ENCODE measurements at places on chromosomes 11 and 22.

GRCh38 chr11:486189-486588 lies 20.9 kb downstream of the RNH1 start:
- DNase-seq: no peak

DNA sequence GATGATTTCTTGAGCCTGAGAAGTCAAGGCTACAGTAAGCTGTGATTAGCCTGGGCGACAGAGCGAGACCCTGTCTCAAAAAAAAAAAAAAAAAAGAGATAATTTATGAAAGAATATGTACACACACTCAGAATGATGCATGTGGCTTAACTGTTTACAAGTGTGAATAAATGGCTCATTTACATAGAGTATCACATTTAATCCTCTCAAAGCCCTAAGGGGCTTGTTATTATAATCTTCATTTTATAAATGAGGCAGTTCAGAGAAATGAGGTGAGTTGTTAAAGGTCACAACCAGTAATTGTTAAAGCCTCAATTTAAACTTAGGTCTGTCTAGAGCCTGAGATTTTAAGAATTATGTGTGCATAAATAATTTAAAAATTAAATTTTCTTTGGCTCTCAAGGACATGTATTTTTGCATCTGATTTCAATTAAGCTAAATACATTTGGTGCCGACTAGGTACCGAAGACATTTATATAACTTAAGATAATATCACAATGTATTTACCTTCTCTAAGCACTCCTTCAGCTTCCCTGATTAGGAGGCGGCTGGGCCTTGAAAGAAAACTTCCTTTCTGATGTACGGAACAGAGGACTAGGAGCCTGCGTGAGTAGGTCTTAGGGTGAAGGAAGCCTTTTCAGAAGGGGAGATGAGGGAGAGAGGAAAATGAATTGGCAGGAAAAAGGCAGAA lies 28.5 kb upstream of the DDX6 start:
- DNase-seq: no peak

GRCh38 chr11:112656772-112657428 lies 304.3 kb upstream of the NCAM1 start:
- DNase-seq: no peak

- DNase-seq: no peak
These were observed 12.4 kb downstream of the PIWIL3 start for GRCh38 chr22:24761888-24762675.

GRCh38 chr11:68302670-68303069 lies 9.7 kb upstream of the LRP5 start:
- no peak for DNase-seq

DNA sequence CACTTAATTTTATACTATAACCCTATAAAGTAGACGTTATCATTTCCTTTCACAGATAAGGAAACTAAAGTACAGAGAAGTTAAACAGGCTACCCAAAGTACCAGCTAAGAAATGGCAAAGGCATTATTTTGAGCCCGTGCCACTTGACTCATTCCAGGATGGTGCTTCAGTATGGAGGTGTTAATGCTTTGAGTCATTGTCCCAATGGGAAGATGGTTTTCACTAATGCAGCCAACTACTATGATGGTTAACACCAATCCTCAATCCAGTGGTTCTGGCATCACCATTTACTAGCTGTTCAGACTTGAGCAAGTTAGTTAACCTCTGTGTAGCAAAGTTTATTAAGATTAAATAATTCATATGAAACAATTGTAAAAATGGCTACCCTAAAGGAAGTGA lies 123.1 kb upstream of the SLC5A12 start:
- DNase-seq: no peak

GRCh38 chr11:107731941-107732688 lies 20.3 kb upstream of the SLN start:
- DNase-seq: no peak

DNA sequence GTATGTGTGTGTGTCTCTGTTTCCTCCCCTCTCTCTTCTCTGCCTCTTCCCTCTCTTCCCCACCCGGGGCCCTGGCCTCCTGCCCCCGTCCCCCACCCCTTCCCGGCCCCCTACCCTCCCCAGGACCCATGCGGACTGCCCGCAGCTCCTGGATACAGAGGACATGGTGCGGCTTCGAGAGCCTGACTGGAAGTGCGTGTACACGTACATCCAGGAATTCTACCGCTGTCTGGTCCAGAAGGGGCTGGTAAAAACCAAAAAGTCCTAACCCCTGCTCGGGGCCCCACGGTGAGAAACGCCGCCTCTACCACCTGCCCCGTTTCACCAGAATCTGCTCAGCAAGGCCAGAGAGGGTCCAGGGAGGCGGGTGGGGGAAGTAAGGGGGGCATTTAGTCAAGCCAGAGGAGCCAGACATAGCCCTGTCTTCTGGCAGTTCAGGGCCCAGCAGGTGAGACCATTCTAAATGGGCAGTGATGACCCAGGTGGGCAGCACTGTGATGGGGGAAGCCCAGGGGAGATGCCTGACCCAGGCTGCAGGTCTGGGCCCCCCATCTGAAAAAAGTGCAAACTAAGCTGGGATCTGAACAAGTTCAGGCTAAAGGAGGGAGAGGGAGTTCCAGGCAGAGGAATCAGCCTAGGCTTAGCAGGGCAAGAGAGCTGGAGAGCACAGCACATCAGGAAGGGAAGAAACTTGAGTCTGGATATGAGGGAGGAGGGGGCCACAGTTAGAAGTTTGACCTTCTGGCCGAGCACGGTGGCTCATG lies 6.4 kb downstream of the SELENOM start:
- DNase-seq: no peak

GRCh38 chr11:126212089-126212660 lies 593 bp downstream of the FAM118B start:
- no peak for DNase-seq

DNA sequence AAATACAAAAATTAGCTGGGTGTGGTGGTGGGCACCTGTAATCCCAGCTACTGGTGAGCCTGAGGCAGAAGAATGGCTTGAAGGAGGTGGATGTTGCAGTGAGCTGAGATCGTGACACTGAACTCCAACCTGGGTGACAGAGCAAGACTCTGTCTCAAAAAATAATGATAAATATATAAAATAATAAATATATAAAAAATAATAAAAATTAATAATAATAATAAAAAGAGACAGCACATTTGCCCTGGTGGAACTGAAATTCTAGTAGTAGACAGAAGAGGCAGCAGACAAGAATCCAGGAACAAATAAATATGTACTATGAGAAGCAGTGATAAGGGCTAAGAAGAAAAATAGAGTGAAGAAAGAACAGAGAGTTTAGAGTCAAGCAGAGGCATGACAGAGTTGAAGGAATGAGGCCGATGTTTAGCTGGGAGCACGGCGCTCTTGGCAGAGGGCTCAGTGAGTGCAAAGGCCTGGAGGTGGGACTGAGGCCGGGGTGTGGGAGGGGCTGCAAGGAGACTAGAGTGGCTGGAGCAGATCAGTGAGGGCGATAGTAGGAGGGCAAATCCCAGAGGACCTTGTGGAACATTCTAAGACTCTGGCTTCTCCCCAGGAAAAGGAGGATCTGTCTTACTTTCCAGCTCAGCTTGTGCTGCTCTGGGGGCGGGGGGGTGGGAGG lies 410.3 kb downstream of the MN1 start:
- DNase-seq: no peak

- DNase-seq: no peak
These were observed 1.6 kb downstream of the CECR2 start for GRCh38 chr22:17370766-17371432.

GRCh38 chr11:34155757-34156062 lies 50.3 kb downstream of the NAT10 start:
- DNase-seq: no peak

DNA sequence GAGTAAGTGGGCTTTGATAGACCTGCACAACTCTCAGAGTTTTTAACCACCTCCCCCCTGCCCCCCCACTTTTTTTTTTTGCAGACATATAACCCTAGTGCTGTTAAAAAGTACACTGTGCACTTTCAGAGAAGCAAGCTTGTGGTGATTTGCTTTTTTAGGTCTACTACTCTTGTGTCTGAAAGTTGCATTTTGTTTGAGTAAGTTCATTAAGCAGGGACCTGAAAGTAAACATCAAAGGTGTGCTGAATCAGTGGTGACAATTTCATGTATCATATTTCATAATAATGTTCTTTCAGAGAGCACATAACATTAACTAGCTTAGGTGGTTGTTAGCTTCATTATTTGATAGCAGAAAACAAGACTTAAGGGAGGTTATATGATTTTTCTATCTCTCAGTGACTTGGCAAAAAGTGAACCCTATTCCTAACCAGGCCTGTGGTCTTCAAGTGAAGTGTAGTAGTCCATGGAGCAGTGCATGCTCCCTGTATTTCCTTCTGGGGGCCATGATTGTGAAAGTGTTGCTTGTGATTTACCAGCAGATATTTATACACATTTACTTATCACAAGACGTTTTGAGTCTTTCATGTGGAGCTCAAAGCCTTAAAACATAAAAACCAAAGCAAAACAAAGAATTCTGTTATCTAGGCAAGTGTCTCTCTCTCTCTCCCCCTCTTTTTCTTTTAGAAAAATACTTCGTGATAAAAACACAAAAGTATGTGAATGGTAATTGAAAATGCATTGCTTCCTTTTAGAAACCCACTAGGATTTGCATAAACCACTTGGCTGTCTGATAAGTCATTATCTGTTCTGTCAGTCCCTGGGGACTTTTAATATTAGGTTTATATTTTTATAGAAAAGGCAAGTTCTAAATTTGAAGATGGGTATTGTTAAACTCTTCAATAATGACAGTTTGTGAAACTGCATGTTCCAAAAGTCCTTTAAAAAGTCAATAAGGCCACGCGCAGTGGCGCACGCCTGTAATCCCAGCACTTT lies 7.5 kb upstream of the RAG2 start:
- no peak for DNase-seq

DNA sequence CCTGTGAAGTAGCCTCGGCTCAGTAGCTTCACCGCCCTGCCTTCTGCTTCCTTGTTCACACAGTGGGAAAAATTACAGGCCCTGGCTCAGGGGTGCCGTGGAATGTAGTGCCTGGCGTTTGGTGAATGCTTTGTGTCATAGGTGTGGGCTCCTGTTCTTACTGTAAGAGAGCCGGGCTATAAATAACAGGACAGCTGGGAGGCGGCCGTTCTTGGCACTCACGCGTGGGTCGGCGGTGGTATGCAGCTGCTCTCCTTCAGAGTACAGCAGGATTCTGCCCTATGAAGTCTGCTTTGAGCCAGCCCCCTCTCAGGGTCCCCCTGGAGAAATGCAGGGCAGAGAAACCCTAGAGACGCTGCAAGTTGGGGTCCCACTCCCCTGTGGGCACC lies 84.2 kb downstream of the CTTN start:
- no peak for DNase-seq

- DNase-seq: no peak
These were observed 3.3 kb upstream of the PICALM start for GRCh38 chr11:86072211-86072610.

DNA sequence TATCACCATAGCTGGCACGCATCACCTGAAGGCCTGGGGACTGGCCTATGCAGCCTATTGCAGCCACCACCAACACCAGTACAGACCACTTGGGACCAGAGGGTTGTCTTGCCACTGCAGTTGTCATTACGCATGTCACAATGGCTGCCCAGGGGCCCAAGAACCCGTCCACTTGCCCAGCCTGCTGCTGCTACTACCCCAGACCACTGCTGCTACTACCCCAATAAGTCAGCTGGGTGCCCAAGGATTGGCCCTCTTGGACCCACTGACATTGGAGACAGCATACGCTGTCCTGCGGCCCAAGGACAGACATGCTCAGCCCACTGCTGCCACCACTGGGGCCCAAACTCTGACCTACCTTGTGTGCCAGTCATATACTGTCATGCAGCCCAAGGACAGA lies 102.7 kb upstream of the OR9Q1 start:
- no peak for DNase-seq

DNA sequence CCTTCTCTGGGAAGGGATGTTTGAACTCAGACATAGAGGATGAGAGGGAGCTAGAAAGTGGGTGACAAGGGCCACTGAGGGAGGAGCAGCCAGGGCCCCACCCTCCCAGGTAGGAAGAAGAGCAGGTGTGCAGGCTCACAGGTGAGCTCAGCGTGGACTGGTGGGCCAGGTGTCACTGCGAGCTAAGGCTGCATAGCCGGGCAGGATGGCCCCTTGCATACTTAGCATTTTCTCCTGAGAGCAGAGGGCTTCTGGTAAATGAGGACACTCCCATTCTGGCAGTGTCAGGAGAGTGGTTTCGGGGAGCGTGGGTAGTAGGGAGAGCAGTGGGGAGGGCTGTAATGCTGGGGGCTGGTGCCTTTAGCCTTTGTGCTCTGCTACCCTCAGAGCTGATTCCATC lies 843.4 kb downstream of the TBC1D22A start:
- DNase-seq: no peak

- DNase-seq: no peak
These were observed 15.6 kb downstream of the ARFGAP3 start for GRCh38 chr22:42841444-42841843.

DNA sequence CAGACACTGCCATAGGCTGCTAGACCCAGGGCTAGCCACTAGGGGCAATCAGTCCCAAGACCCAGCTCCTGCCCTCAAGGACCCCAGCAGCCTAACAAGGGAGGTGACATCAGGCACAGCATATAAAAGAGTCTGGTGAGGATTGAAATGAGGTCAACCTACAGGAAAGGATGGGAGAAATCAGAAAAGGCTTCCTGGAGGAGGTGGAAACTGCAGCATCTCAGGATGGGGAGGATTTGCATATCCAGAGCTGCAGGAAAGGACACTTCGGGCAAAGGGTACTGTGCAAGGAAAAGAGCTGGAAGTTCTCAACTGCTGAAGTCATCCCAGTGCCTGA lies 2.9 kb upstream of the ARFGAP2 start:
- DNase-seq: no peak

GRCh38 chr11:32154275-32154674 lies 63.4 kb downstream of the RCN1 start:
- DNase-seq: no peak

DNA sequence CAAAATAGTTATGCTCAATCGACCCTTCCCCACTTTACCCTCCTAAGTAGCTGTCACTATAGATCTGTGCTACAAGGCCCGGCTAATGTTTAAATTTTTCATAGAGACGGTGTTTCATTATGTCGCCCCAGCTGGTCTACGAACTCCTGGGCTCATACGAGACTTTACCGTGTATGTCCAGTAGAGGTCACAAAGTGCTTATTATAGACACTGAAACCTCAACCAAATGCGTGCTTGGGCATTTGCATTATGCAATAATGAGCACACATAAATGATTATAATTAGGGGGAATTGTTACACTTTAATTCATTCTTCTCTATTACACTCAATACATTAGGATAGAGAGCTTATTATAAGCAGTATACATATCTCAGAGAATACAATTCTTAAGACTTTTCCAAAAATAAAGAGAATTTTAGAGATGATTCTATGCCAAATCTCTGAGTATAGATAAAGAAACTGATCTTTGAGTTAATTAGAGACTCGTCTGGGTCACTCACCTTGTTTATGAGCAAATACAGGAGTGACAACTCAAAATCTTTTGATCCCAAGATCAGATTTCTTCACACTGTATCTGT lies 12.5 kb upstream of the MRPL16 start:
- DNase-seq: no peak
